ENCODE measurements at places on chromosomes 16 and 17.

DNA sequence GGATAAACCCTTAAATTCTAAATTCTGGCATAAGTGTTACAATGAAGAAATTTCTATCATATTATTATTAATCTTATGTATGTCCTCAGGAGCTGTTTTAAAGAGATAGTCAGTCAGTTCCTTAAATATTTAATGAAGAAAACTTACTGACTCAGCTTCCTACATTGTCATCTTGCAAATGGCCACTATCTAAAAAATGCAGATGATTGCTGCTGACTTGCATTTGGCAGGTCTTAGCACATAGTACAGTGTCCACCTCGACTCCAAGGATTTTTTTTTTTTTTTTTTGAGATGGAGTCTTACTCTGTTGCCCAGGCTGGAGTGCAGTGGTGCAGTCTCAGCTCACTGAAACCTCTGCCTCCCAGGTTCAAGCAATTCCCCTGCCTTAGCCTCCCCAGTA is 55.1 kb upstream of the CORO6 start:
- DNase-seq: no peak

- DNase-seq: no peak
Observed at GRCh38 chr16:79191933-79192332, 408.6 kb downstream of the MAF start.

GRCh38 chr17:73099511-73099910 is 7.0 kb upstream of the SLC39A11 start:
- DNase-seq: no peak

DNA sequence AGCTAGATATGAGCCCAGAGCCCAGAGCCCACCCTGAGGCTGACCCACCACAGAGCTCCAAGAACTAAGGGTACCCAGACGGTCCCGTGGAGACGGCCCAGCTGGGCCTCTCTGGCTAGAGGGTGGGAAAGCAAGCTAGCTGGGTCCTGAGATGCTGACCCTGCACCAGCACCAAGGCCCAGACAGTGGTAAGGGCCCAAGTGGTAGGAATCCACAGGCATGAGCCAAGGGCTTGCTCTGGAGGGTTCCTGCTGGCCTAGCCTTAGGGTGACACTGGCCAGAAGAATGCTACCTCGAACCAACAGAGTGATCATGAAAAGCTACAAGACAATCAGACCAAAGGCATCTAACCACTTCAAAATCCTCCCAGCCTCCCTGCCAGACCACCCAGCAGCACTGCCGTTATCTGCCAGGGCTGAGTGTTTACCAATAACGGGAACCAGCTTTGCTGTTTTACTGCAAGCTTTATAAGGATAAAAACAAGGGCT is 13.2 kb downstream of the HIC1 start:
- no peak for DNase-seq

GRCh38 chr17:50219939-50220465 is 18.6 kb upstream of the COL1A1 start:
- DNase-seq: no peak

GRCh38 chr16:28289048-28289447 is 3.3 kb upstream of the SBK1 start:
- no peak for DNase-seq

DNA sequence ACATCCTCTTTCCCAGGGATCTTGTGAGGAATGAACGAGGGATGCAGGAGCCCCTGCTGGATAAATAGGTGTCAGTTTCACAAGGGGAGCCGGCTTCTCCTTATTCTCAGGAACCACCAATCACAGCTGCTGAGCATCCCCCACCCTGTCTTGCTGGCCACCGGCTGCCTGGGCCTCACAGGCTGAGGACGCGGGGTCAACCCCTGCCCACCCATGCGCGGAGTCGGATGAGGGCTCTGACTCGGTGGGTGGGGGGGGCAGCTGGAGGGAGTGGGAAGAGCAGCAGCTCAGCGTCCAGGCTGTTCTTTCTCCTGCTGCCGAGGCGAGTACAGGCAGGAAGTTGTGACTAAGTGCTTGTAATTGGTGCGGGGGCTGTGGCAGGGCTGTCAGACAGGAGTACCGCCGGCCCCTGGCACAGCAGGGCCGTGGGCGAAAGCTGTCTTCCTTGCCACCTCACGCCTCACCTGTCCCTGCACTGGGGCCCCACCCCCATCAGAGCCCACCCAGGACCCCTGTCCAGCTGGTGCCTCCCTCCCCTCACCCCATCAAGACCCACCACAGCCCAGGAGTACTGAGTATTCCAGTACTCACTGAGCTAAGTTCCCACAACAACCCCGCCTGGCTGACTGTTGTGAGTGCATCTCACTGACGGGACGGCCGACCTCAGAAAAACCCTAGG is 11.0 kb upstream of the DPEP1 start:
- DNase-seq: no peak

DNA sequence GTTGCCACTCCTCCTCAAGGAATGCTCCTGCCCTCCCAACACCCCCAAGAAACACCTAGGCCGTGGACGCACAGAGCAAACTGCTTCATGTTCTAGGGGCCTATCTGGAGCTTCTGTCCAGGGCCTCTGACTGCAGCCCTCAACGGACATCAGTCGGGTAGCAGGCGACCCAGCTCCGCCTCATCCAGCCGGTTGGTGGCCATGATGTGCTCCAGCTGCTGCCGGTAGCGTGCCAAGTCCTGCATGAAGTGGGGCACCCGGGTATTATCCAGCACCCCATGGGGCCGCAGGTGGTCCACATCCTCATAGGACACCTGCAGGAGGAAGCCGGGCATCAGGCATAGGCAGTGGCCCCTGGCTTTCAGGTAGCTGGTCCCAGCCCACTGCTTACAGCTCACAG is 6.3 kb downstream of the NOL3 start:
- no peak for DNase-seq

DNA sequence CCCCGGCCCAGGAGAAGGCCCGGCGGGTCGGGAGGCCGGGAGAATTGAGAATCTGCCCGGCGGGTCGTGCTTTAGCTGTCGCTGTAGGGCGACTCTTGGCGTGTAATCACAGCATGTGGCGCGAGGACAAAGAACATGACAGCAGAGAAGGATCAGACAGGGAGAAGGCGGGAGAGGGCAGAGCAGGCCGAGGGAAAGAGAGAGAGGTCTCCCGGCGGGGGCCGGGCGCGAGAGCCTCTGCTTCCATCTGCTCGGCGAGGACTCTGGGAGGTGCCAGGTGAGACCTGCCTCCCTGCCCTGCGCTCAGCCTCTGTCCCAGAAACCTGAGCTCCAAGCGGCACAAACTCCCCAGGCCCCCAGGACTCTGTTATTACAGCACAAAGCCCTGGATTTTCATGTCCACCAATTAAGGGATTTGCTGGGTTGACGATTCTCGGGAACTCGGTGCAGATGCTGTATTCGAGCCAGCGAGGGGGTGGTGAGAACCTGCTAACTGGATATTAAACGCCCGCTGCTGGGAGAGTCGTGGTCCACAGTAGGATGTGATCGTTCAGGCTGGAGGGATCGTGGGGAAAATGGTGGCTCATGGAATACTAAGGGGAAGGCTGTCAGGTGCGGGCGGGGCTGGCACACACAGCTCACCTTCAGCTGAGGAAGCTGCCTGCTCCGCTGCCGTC is 172.0 kb upstream of the CIBAR2 start:
- no peak for DNase-seq

GRCh38 chr16:3776316-3776715 is 59.0 kb upstream of the TRAP1 start:
- DNase-seq: no peak

DNA sequence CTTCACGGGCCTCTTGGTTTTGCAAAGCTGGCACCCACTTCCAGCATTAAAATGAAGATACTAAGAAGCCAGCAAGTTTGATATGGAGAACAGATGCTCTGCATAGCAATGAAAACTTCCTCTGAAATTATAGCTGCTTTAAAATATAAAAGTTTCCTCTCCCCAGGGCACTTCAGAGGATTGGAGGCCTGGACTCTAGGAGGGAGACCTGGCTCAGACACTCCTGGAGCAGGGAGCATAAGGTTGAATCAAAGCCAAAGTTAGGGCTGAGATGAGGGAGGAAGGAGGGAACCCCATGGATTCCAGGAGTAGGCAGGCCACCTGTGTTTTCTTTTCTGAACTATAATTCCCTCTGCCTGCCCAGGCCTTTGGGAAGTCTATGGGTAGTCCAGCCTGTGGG is 176.0 kb upstream of the RPL38 start:
- no peak for DNase-seq

GRCh38 chr17:75504347-75505151 is 10.8 kb downstream of the CASKIN2 start:
- DNase-seq: peak; percentile 4

GRCh38 chr17:33002246-33002645 is 10.6 kb downstream of the SPACA3 start:
- DNase-seq: no peak

- no peak for DNase-seq
Observed at GRCh38 chr17:6392609-6393350, 42.1 kb downstream of the AIPL1 start.

GRCh38 chr17:76720941-76721340 is 5.5 kb downstream of the JMJD6 start:
- DNase-seq: no peak

DNA sequence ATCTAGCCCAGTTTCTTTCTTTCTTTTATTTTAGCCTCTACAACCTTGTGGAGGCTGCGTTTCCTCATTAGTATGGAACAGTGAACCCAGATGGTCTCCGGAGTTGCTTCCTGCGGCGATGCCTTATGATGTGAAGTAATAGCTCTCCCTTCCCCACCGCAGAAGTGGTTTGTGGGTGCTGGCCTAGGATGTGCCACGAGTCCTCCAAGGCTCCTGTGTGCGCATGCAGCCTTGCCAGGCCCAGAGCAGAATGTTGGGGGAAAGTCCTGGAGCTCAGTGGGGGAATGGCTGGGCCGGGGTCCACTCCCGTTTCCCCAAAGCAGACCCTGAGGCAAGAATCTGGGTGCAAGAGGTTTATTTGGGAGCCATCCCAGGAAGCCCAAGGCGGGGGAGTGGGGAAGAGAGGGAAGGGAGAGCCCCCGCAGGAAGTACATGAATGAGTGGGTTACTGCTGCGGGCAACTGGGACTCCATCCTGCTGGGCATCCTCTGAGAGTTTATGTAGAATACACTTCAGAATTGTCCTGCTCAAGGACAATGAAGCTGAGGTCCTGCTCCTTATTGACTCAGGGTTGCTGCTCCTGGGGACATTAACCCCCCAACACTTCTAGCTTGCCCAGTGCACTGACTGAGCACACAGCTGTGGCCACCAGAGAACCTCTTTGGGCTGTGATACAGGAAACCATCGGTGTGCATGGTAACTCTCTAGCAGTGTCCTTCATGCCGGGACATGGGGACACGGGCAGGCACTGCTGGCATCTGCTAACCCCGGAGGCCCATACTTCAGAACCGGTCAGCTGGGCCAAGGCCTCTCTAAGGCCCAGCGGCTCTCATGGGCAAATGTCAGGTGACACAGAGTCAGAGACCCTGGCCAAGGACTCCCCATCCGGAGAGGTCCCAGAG is 3.7 kb upstream of the HCRT start:
- no peak for DNase-seq

GRCh38 chr16:21166561-21166961 is 8.1 kb downstream of the LDAF1 start:
- no peak for DNase-seq

DNA sequence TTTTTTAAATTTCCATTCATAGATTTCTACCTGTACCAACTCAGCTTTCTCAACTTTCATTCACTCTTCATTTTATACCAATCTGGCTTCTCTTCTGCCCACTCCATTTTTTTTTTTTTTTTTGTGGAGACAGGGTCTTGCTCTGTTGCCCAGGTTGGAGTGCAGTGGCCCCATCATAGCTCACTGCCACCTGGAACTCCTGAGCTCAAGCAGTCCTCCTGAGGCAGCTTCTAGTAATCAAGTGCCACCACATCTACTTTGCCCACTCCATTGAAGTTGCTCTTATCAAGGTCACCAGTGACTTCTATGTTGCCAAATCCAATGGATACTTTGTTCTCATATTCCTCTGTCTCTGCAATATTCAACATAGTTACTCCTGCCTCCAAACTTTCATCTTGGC is 1.7 kb downstream of the SUPT6H start:
- DNase-seq: no peak

- no peak for DNase-seq
Observed at GRCh38 chr17:34570506-34570905, 8.9 kb upstream of the TMEM132E start.

GRCh38 chr17:53516636-53517035 is 306.1 kb upstream of the KIF2B start:
- DNase-seq: no peak

DNA sequence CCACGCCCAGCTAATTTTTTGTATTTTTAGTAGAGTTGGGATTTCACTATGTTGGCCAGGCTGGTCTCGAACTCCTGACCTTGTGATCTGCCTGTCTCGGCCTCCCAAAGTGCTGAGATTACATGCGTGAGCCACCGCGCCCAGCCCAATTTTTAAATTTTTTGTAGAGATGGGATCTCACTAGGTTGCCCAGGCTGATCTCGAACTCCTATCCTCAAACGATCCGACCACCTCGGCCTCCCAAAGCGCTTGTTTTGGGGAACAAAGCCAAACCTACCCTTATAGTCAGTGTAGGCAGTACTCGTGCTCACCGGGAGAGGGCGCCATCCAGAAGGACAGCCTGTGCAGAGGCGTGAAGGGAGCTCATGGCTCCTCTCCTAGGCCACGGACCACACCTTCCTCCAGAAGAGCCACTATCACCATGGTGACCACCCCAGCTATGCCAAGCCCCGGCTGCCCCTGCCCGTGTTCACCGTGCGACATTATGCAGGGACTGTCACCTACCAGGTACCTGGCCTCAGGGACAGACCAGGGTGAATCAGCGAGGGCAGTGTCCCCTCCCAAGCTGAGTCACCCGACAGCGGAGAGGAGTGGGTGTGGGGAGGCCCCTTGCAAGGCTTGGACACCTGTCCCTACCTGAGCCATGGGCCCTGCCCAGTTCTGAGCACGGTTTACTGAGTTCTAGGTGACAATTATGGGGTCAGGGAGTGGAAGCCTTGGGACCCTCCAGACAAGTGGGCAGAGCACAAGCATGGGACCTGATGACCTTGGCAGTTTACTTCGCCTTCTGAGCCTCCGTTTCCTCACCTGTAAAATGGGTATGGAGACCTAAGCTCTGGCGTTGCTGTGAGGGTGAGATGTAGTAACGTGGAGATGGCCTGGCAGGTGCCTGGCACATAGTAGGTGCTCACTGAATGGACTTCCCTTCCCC is 13.7 kb downstream of the MYO15B start:
- DNase-seq: peak; percentile 72

- DNase-seq: no peak
Observed at GRCh38 chr17:77688369-77688768, 270.1 kb upstream of the TNRC6C start.

DNA sequence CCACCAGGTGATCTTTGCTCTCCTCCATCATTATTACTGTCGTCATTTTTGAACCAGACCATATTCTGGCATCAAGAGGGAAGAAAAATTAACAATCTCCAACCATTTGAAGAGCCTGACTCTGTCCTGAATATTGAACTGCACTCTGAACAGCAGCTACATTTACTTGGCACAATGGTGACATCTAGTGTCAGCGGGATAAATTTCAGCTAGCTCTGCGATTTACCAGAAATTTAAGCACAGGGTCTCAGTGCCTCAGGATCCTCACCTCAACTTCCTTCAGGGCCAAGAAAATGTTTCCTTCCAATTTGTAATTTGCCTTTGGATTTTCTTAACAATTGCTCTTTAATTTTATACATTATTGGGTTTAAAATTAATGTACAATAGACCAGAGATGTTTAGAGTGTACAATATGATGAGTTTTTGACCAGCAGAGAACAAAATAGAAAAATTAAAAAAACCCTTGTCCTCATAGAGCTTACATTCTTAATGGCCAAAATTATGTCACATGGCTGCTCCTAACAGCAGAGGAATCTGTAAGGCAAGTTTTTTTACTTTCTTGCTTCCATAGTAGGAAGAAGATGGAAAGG is 10.7 kb upstream of the ZNF19 start:
- DNase-seq: peak; percentile 23

All from NCI-H774 (cell line).